ENCODE measurements at places on chromosomes 16 and 17.

DNA sequence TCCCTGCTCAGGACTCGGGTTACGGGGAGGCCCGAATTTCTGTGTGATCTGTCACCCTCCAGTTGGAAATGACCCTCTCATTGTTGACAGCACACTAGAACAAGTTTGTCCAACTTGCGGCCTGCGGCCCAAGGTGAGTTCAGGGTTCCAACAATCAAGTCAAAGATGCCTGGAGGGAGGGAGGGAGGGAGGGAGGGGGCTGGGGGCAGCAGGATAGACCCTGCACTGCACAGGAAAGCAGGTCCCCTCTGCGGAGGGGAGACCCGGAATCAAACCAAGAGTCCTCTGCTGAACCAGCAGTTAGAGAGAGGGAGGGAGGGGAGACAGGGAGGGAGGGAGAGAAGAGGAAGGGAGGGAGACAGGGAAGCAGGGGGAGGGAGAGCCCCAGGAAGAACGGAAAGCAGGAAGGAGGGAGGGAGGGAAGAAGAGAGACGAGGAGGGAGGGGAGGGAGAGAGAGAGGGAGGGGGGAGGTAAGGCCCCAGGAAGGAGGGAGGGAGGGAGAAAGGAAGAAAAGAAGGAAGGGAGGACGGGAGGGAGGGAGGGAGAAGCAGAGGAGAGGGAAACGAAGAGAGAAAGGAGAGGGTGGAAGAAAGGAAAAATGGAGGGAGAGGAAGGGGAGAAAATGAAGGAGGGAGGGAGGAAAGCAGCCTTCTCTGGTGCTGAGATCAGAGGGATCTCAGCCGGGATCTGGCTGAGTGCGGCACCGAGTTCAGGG lies 96.7 kb upstream of the CDH5 start:
- no peak for DNase-seq

GRCh38 chr16:68490829-68491575 lies 42.7 kb upstream of the SMPD3 start:
- DNase-seq: peak; percentile 60

- DNase-seq: peak; percentile 95
These were observed 11.1 kb downstream of the LPO start for GRCh38 chr17:58249270-58250133.

- DNase-seq: peak; percentile 39
These were observed 22.1 kb downstream of the TRIM25 start for GRCh38 chr17:56891751-56892150.

DNA sequence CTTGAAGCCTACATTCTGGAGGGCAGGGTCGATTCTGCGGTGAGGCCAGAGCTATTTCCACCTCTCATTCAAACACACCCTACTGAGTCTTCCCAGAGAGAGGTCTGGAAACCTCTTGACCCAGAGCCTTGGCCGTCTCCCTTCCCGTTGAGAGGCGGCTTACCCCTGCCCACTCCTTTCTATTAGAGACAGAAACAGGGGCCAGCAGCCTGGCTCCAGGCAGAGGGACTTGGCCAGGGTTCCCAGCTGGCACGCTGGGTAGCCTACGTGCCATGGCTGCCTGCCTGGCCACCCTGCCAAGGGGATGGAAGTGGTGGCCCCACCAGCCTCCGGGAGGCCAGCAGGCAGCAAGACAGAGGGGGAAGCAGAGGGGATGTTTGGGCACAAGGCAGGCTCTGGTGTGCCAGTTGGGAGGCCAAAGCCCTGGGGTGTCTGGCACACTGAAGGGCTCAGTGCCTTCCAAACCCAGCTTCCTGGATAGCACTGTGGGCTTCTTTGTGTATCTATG lies 6.0 kb downstream of the STAC2 start:
- DNase-seq: no peak

- DNase-seq: peak; percentile 64
These were observed 24.7 kb downstream of the AXIN2 start for GRCh38 chr17:65536573-65537342.

GRCh38 chr17:40068129-40068581 lies 5.4 kb downstream of the THRA start:
- no peak for DNase-seq

DNA sequence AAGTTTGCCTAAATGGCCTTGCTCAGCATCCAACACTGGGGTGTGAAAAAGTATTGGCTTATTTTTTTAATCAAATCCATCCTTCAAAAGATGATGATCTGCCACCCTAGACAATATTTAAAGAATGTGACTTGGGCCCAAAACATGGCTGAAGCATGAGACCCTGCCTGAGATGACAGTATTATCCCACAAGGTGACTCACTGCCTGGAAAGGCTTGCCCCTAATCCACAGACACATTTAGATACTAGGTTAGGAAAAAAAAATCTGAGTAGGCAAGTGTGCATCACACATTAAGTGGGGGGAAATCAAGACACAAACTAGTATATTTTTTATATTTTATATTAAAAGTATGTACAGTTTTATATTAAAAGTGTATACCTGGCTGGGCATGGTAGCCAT lies 38.4 kb downstream of the TOM1L2 start:
- no peak for DNase-seq

- DNase-seq: no peak
These were observed 86.1 kb downstream of the KCNJ12 start for GRCh38 chr17:21462237-21462636.

- DNase-seq: no peak
These were observed 1.2 kb downstream of the SPDYE4 start for GRCh38 chr17:8757189-8757588.

DNA sequence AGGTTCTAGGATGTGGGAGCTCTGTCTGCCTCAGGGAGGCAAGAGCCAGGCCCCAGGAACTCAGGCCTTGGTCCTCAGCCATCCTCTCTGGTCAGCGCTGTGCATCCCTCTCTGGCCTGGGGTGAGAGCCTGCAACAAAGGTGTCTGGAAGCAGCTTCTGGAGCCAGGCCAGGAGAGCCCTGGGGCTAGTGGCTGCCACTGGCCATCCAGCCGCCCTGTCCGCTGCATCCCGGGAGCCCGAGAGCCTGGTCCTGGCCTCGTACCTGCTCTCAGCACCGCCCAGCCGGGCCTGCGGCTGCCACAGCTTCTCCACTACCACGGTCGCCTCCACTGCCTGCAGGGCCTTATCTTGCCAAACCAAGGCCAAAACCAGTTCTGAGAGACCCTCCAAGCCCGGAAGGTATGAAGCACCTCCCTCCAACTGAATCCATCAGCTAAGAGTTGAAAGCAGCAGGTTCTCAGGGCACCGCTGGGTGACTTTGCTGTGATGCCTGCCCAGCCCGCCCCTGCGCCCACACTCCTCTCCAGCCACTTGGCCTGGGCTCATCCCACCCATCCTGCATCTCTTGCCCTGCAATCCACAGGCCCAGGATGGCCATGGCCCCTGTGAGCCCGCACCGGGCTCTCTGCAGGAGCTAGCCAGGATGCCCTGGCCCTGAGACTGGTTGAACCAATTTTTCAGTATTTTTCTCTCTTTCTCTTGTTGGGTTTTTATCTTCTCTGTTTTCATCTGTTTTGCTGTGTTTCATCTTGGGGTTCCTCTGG lies 85.7 kb downstream of the AMFR start:
- no peak for DNase-seq

GRCh38 chr17:46819906-46820351 lies 1.4 kb upstream of the WNT3 start:
- DNase-seq: no peak

DNA sequence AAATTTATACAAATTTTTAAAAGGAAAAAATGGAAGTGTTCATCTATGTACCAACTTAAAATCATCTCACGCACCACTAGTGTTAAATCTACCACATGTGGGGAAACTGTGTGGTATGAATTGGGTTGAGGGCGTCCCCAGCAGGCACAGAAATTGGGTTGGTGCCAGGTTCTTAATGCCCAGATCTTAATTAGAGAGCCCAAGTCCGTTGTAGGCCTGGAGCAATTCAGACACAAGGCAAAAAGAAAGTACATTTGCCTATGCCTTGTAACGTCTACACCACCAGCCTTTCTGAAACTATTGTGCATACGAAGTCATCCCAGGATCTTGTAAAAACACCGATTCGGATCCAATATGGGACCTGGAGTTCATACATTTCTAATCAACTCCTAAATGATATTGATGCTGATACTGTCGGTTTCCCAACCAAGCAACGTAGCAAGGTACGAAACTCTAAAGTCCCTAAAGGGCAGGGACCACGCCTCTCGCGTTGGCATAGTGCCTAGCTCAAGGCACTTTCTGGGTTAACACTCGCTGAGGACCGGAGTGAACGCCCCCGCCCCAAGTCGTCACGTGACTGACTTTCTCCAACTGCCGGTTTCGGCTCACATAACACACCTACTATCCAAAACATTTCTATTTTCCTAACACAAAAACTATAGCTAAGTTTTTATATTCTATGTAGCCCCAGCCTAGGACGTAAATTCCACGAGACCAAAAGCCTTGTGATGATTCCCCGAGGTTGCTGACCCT lies 945 bp upstream of the UQCRC2 start:
- DNase-seq: peak; percentile 55

DNA sequence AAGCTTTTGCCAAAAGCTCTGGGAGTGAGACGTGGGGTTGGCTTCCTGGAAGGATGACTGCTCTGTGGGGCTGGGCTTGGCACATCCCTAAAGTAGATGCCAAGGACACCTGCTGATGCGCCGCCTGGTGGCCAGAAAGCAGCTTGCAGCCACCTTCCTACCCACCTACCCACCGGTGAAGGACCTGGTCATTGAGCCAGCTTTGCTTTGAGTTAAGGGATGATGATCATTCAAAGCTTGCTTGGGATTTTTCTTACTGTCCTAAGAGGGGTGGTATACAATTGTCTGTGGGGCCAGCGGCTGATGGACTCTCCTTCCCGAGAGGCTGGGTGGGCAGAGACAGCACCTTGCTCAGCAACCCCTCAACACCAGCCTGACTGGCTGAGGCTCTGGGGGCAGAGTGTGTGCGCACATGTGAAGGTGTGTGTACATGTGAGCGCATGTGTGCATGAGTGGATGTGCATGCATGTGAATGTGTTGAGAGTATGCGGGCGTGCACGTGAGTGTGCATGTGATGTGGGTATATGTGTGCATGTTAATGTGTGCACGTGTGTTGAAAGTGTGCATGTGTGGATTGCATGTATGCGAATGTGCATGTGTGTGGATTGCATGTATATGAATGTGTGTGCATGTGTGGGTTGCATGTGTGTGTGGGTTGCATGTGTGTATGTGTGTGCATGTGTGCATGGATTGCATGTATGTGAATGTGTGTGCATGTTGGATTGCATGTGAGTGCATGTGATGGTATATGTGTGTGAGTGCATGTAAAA lies 18.6 kb downstream of the C1QTNF1 start:
- no peak for DNase-seq

GRCh38 chr17:26962255-26963162 lies 331.4 kb upstream of the WSB1 start:
- DNase-seq: no peak

DNA sequence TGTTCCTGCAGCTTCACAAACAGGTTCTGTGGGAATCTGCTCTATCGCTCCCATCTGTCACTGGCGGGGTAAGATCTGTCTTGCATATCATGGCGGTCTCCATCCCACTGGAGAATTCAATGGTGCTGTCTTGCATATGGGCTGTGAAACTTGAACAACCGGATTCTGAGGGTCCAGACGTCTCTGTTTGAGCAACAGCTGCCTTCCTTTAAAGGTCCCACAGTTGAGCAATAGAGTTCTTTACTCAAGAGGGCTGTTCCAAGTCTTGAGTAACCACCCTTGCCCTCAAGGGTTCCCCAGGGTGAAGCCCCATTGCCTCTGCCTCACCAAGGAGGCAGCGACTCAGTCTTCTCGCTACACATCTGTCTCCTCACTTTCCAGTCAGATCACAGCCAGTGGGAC lies 50.8 kb downstream of the ZFHX3 start:
- no peak for DNase-seq

DNA sequence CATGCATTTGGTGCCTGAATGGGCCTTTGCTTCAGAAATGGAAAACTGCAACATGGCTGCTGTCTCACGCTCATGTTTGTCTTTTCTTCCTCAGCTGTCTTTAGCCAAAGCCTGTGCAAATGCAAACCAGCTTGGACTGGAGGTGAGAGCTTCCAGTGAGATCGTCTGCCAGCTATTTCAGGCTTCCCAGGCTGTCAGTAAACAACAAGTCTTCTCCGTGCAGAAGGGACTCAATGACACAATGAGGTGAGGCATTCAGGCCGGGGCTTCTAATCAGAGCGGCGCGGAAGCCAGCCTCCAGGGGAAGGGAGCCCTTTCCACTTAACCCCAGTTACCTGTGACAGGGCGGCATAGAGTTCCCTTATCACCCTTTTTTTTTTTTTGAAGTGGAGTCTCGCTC lies 14.3 kb downstream of the CCNF start:
- no peak for DNase-seq

DNA sequence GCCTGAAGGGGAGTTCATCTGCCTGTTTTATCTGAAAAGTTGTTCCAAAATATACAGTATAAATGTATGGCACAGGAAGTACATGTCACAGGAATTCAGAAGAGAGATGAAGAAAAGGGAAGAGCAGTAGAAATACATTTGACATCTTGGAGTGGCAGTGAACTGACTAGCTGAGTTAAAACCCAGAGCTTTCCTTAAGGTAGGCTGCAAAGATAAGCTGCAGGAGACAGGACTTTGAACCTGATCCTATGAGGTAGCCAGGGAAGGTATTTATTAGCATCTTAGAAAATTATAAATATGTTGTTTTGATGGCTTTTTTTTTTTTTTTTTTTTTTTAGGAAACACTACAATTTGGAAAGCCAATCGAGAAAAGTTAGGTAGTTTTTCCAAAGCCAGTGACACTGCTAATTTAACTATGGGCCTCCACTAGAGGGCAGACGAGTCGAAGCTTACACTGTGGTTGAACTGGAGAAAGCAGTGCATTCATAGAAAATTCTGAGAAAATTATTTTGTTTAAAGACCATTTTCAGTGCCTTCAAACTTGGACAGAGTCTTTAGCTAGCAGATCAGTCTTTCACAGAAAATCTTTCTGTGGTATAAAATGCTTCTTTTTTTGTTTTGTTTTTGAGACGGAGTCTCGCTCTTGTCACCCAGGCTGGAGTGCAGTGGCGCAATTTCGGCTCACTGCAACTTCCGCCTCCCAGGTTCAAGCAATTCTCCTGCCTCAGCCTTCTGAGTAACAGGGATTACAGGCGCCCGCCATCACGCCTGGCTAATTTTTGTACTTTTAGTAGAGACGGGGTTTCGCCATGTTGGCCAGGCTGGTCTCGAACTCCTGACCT lies 122.3 kb downstream of the SSH2 start:
- peak; percentile 64 for DNase-seq

DNA sequence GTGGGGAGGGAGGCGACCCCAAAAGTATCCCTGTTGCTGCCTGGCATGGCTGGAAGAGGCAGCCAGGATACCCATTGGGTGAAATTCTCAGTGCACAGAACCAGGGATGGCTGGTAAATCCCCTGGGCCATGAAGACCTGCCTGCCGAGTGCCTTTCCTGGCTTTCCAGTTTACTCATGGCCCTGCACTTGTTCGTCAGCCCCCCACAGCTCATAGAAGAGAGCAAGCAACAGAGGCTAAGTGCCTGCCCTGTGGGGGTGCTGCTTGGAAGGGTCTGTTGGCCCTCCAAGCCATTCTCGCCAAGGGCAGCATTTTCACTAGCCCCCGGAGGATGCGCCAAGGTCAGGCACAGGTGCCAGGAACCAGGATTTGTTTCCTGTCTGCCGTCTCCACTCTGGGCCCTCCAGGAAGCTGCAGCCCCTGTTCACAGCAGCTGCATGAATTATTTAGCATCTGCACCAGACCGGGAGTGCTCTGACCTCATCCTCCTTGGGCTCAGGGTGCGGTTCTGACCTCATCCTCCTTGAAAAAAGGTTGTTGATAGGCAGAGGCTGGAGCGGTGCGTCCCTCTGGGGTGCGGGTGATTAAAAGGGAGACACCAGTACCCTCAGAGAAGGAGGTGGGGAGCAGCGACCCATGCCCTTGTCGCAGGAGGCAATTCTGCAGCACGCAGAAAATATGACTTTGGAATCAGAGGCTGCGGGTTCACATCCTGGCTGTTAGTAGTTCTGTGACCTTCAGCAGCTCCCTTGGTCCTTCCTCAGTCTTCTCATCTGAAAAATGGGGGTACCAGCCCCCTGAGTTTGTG lies 14.2 kb upstream of the CD300A start:
- DNase-seq: no peak

GRCh38 chr16:86398622-86399021 lies 111.7 kb upstream of the FOXF1 start:
- no peak for DNase-seq

Measured in AG08396 (cell line).